ENCODE measurements at places on chromosomes 1 and 21.
A peak's percentile ranks its signal among the peaks of the same experiment; 100 is the strongest.

DNA sequence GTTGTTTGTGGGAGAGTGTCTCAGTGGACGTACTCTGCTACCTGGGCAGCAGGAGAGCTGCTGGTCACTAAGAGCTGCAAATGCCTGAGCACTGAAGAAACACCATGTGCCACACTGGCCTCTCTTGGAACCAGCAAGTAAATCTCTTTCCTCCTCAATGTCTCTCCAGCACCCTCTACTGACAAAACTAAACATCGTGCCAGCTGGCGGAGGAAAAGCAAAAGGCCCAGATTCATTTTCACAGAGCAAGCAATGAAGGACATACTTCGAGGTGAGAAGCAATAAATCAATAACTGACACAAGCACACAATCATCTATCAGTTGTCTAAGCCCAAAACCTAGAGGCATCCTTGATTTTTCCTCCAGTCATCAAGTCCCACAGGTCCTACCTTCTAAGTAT is 78.1 kb downstream of the RERE start:
- DNase-seq: no peak

- DNase-seq: peak; percentile 52
Observed at GRCh38 chr1:161216945-161217712, 2.0 kb downstream of the FCER1G start.

- DNase-seq: no peak
Observed at GRCh38 chr1:82538876-82539275, 738.1 kb downstream of the ADGRL2 start.

- DNase-seq: peak; percentile 45
Observed at GRCh38 chr1:236395230-236395946, 1.3 kb downstream of the EDARADD start.

DNA sequence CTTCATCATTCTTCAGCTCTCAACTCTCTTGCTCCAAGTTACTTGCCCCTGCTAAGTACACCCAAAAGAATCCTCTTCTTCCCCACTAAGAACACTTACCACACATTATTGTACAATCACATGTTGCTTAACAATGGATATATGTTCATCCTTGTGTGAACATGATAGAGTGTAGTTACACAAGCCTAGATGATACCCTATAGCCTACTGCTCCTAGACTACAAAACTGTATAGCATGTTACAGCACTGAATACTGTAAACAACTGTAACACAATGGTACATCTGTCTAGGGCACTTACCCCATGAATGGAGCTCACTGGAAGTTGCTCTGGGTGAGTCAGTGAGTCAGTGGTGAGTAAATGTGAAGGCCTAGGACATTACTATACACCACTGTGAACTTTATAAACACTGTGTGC is 77.4 kb downstream of the RERE start:
- DNase-seq: peak; percentile 21

DNA sequence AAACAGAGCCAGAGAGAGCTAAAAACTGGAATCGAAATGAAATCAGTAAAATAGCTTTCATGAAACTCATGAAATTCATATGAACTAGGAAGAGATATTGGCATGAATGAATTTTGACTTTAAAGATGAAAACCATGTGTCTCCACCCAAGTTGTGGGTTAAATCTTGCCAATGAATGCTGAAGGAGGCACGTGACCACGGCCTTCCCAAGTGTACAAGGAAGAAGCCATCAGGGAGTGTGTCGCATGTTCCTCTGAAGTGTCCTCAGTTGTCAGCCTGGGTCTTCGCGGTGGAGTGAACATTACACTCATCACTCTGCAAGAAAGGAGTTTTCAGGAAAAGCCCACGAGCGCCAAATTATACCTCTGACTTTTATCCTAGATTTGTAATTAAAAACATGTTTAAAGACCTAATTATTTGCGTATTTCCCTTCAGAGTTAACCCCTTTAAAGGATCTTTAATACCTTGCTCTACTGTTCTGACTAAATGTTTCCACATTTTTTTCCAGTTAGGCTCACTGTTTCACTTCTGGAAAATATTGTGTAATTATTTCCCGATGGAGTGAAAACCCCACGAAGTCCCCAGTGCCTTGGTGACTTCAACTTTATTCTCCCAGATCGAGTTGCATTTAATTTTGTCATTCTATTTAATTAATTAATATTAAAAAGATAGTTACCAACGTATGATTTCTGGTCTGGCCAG is 118.3 kb downstream of the DHRS3 start:
- DNase-seq: peak; percentile 52

DNA sequence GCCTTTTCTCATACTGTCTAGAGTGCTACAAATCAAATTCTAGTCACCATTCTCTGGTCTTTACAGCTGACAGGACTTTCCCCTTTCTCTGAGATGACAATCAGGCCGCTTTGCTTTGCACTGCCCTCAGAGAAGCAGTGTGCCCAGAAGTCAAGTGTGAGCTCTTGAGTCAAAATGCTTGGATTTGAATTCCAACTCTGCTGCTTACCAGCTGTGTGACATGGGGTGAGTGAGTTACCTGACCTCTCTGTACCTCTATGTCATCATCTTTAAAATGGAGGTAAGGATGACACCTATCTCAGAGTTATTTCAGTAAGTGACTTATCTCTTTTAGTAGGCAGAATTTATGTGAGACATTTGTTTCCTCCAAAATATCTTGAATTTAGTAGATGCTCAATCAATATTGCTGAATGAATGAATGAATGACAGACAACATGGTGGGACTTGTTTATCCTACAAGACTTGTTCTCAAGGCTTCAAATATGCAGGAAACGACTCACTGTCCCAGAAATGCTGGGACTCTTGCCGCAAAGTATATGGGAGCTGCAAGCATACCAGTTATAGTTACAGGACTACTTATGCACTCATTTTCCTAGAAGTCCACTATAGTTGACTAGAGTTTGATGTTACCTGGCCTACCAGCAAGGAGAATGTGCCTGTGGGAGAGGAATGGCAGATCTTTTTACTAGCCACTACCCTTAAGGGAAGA is 38.1 kb upstream of the A3GALT2 start:
- no peak for DNase-seq

DNA sequence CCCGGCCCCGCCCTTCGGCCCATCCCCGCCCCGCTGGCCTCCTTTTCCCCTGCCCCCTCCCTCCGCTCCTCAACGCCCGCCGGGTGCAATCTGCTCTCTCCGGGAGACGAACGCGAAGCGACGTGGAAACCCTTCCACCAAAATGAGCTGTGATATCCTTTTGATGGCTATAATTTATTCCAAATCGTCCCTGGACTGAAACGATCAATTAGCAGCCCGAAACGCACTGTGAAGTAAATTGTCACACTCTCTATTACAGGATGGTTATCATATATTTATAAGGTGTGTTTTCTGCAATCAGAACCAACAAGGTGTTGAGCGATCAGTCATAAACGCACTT is 134.6 kb upstream of the BARHL2 start:
- DNase-seq: no peak

GRCh38 chr1:156430866-156431265 is 61.9 kb downstream of the RHBG start:
- no peak for DNase-seq

DNA sequence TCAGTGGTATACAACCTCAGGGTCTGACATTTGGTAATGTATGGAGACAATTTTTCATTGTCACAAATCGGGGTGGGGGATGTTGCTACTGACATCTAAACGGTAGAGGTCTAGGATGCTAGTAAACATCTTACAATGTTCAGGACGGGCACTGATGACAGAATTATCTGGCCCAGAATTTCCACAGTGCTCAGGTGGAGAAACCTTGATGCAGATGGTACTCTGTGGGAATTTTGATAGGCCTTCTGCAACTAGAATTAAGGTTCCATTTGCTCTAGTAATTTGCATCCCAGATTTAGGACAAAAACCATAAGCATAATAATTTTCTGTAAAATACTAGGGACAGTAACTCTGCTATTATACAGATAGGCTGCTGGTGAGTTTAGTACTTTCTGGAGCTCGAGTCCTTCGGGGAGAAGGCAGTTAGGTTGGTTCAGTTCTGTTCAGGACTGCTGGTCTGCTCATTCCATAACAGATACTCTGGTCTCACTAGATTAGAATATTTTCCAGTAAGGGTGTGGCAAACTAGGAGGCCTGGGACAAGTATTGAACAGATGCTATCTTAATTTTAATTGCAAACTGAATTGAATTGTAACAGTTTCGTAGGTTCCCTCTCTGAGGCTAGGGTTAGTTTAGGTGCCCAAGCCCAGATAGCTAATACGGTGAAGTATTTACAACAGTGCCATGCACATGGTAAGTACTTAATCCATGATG is 11.4 kb downstream of the METTL13 start:
- no peak for DNase-seq

DNA sequence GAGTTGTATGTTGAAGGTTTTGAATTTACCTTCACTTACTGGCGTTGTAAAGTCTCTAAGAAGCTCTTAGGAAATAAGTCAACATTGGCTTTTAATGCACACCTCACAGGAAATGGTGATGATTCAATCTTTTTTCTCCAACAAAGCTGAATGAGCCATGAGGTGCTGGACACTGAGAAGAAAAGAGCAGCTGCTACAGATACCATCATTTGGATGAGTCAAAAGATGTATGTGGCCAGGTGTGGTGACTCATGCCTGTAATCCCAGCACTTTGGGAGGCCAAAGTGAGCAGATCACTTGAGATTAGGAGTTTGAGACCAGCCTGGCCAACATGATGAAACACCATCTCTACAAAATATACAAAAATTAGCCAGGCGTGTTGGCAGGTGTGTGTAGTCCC is 3.3 kb upstream of the IL23R start:
- no peak for DNase-seq

DNA sequence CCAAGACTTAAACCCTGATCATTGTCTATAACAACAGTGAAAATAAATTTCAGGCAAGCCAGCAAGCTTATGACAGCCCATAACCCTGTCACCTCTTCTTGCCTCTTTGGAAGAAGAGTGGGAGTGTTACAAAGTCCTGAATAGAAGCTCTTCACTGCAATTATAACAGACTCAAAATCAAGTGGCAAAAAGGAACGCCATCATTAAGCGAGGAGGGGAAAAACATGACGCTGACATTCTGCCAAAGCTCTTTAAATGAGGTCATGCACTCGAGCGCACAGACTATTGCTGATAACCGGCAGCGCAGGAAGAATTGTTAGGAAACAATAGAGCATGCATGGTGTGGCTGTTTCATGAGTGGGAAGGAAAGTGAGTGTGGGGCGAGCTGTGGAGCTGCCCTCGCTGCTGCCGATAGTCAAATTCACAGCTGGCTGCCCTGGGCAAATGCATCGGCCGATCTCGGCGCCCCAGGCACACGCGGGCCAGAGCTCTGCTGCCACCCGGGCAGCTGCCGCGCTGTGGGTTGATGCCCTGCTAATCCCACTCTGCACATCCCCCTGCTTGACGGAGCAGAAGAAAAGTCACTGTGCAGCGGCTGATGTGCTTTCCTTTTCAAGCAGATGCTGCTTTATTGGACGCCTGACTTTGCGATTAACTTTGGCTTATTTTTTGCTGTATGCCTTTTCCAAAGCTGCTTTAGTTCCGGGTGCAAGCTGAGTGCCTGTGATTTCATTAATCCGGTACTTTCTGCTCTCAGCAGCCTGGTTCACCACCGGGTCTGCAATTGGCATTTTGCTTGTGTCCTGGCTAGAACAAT is 102.4 kb upstream of the ST6GALNAC5 start:
- DNase-seq: no peak

DNA sequence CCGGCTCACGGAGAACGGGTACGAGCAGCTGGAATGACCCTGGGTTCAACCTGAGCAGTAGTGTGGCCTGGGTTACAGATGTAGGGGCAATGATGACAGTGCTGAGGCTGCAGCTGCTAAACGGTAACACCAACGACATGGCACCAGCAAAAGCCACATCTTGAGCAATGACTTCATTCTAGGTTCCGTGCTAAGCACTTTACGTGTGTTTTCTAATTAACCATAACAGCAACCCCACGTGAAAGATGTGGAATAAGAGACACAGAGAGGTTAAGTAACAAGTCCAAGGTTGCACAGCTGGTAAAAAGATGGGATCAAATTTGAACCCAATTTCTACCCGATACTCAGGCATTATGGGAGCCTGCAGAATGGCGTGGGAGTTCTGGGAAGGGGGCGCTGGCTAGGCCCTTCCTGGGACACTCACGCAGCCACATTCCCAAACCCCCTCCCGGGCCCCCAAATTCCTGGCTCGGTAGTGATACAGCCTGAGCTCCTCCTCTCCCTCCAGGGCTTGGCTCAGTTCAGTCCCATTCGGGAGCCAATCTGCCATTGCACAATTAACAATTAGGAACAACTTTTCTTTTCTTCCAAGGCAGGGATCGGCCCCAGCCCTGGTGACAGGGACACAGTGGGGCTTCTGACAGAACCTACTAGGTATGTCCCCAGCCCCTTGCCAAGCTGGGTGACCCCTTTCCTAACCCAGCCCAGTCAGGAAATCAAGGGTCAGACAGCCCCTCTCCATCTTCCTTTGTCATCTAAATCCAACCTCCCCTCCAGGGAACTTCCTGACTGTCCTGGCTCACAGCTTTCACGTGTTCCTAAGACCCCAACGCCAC is 23.8 kb upstream of the ECE1 start:
- peak; percentile 54 for DNase-seq

- DNase-seq: no peak
Observed at GRCh38 chr1:38611664-38612211, 247.8 kb downstream of the RRAGC start.

DNA sequence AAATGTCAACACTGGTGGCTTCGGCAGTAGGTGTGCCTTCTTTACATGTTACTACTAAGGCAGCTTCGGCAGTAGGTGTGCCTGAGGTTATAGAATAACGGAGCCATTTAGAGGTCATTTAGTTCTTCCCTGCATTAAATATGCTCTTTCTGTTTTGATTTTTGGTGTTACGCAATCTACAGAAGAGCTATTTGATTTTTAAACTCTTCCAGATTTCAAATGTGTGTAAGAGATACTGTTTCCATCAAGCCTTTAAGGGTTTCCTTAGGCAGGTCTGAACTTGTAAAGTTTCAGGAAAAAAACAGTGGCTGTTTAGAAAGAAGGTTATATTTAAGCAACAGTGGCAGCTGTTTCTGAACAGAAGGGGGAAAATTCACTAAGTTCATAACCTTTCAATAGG is 54.8 kb downstream of the PIK3R3 start:
- no peak for DNase-seq

GRCh38 chr1:1353389-1354151 is 4.4 kb upstream of the DVL1 start:
- no peak for DNase-seq

- DNase-seq: no peak
Observed at GRCh38 chr1:150110116-150110515, 39.6 kb upstream of the PLEKHO1 start.

DNA sequence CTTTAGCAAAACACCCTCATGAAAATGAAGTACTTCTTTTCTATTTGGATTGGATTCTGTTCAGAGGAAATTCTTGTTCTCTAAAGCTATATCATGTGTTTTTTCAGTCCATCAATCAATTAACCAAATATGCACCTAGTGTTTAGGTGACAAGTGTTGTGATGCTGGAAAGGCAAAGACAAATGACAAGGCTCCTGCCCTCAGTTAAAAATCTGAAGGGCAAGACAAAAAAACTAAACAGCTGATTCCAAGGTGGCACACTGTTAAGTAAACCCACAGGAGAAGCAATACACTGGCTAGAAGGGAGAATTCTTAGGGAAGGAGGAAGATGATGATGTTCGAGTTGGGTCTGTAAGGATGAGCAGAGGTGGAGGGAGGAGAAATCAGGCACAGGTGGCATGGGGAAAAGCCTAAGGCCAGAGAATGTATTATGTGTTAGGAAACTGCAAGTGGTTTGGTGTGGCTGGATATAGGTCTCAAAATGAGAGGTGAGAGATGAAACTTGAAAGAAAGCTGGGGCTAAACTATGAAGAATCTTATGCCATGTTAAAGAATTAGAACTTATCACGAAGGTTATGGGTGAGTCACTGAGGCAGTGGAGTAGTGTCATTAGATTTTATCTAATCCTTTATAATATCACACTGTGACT is 51.8 kb upstream of the GFI1 start:
- DNase-seq: no peak

GRCh38 chr1:55702064-55702463 is 486.9 kb upstream of the USP24 start:
- DNase-seq: no peak

GRCh38 chr21:34313116-34313515 is 50.7 kb upstream of the KCNE2 start:
- DNase-seq: peak; percentile 33

Data from GM03348 (cell line).